ENCODE measurements at places on chromosomes 7 and 10. TPM values are rescaled to one million over a fixed set of nuclear protein-coding genes. Genes with fewer than 3 reads are reported as not detected.

Gene PDK4
- not detected for total RNA-seq

Gene CRCP
- 30.0 TPM for total RNA-seq

Gene STOX1
- total RNA-seq, result 0.23 TPM

Gene PTF1A
- total RNA-seq, result not detected

Gene CDK1
- 2.0 TPM for total RNA-seq

Gene ZP3
- 1.7 TPM for total RNA-seq

Gene TBC1D12
- 0.53 TPM for total RNA-seq

Gene CHRM2
- 0.10 TPM for total RNA-seq

Gene TDRD1
- 0.12 TPM for total RNA-seq

Gene SPDYE8
- not detected for total RNA-seq

Gene CFAP46
- not detected for total RNA-seq

Gene HEPACAM2
- total RNA-seq, result 0.13 TPM

Gene IMPDH1
- 39.9 TPM for total RNA-seq

Gene TRPV5
- total RNA-seq, result not detected

Gene ATP6V0A4
- total RNA-seq, result not detected

Gene CLRN3
- total RNA-seq, result not detected

Gene HACD1
- total RNA-seq, result 2.5 TPM

Gene PHF14
- 37.9 TPM for total RNA-seq

Gene CALHM3
- total RNA-seq, result not detected

Gene NMT2
- total RNA-seq, result 80.4 TPM

Gene TPST1
- 4.3 TPM for total RNA-seq

Gene ANKRD26
- 9.0 TPM for total RNA-seq

Gene STAG3
- 6.5 TPM for total RNA-seq

Gene SH2D4B
- total RNA-seq, result 0.23 TPM

Gene PDE1C
- total RNA-seq, result not detected

Gene CFAP70
- 3.4 TPM for total RNA-seq

Gene CACNA2D1
- total RNA-seq, result 0.35 TPM

Gene ARHGEF5
- total RNA-seq, result 5.2 TPM

Gene BHLHA15
- not detected for total RNA-seq

Gene AKR1E2
- total RNA-seq, result 4.6 TPM

Gene PARD3
- 0.63 TPM for total RNA-seq

Gene CCL24
- not detected for total RNA-seq

Measured in T-cell (primary cell).